Bone marrow (tissue), 2 donors: ENCODE measurements at places on chromosomes 13 and 19.

DNA sequence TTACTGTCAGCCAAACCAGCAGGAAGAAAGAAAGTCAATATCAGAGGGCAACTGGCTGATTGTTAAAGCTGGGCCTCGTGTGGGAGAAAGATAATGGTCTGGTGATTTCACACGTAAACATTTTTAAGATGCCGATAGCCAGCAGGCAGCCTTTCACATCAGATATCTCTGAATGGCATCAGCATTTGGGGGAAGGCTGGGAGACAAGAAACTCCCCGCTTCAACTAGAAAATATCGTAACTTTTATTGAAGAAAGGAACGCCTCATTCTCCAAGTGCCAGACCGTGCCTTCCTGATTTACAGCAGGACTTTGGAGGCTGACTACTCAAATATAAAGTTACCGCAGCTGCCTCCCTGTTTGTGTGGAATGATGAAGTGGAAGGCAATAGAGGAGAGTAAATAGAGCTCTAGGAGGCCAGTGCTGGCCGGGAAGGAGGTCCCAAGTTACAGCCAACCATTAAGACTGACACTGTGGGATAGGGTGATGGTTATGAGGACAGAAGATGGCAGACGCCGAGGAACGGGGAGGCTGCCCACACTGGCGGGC, 284.3 kb upstream of the MAB21L1 start:
- DNase-seq, result no peak

DNA sequence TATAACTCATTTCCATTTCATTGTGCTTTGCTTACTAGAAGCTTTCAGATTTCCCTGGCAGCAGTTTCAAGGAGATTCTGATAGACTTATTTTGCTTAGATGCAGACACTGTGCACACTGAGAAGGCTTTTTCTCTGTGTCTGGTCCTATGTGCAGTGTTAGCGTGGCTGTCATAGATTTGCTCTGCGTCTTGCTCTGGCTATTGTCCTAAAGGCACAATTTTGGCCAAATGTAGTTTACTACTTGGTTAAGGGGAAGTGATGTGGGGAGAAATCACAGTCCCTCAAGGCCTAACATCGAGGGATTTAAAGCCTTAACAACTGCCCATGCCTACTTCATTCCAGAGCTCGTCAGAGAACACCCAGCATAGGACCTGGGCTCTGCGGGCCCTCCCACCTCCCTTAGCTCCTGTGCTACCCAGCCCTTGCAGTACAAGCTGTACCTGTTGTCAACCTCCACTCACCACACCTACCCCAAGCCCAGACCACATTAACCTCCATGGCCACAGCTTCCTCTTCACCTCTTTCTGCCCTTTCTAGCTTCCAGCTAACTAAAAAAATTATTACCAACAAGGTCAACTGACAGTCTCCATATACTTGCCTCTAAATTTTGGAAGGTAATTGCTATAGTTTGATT, 38.9 kb upstream of the KATNAL1 start:
- no peak for DNase-seq

- no peak for DNase-seq
Observed at GRCh38 chr19:2613507-2614295, 88.8 kb downstream of the GNG7 start.

- no peak for DNase-seq
Observed at GRCh38 chr13:34035676-34036325, 217.9 kb downstream of the RFC3 start.

- DNase-seq, result no peak
Observed at GRCh38 chr19:13830741-13831536, 35.7 kb downstream of the ZSWIM4 start.

GRCh38 chr13:57409656-57410055, 221.9 kb upstream of the PCDH17 start:
- DNase-seq, result no peak

GRCh38 chr13:24004142-24004899, 107.0 kb upstream of the C1QTNF9B start:
- DNase-seq, result no peak

GRCh38 chr13:37811441-37811840, 58.1 kb downstream of the TRPC4 start:
- DNase-seq, result no peak

GRCh38 chr19:4913996-4914735, 4.9 kb downstream of the UHRF1 start:
- DNase-seq, result no peak

- DNase-seq, result no peak
Observed at GRCh38 chr19:33647146-33647545, 25.4 kb downstream of the CHST8 start.

DNA sequence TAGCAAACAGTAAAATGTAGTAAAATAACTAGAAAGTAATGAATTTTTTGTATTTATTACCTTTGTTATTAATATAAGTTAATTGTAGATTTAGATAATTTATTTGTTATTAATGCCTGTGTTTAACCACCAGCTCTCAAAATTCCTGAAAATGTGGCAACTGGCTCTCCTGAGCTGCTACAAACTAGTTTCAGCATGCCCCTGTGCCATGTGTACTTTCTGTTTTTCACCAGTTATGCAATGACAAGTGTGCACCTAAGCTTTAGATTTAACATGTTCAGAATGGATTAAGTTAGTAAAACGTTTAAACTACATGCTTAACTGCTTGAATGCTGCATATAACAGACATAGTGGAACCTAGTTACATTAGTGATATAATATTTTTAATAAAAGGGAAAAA, 88.1 kb downstream of the POSTN start:
- DNase-seq, result no peak

DNA sequence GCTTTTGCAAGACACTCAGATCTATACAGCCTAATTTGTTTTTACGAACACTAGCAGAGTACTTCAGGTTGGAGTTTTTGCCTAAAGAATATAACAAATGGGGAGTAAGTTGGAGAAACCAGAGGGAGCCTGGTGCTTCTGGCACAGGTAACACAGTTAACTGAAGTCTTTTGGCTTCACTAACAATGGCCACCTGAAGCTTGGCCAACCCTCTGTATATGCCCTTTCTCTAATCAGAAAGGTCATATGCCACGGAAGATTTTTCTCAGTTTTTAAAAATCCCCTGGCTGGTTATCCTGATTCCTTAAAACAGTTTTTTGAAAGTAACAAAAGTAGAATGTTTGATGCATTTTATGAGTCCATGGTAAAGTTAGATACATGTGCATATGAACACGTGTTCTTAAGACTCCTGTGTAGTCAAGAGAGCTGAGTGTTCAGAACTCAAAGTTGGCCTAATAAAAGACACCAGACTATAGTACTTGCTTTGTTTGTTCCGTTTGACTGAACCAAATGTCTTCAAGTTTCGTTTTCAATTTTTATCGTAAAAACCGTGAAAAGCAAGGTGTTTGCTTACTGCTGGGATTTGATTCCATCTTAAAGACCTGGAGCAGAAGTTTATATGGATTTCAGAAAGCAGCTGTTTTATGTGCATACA, 137.5 kb downstream of the KCNRG start:
- DNase-seq, result no peak

GRCh38 chr19:32421589-32422361, 16.2 kb downstream of the DPY19L3 start:
- peak; percentile 79 for DNase-seq

- DNase-seq, result no peak
Observed at GRCh38 chr13:28819046-28819730, 951 bp upstream of the MTUS2 start.
